ENCODE measurements at places on chromosomes 2 and 18.

- no peak for DNase-seq
Observed at GRCh38 chr2:225112362-225113126, 70.3 kb upstream of the DOCK10 start.

GRCh38 chr2:42047488-42048298, at the start of gene PKDCC:
TSS of gene PKDCC (plus strand) at chr2:42048021. CDS start at chr2:42048200, 179 bp downstream.
- DNase-seq: no peak

- no peak for DNase-seq
Observed at GRCh38 chr2:134718023-134718816, 580 bp downstream of the TMEM163 start.

- DNase-seq: no peak
Observed at GRCh38 chr2:26975102-26975501, 4.7 kb downstream of the MAPRE3 start.

DNA sequence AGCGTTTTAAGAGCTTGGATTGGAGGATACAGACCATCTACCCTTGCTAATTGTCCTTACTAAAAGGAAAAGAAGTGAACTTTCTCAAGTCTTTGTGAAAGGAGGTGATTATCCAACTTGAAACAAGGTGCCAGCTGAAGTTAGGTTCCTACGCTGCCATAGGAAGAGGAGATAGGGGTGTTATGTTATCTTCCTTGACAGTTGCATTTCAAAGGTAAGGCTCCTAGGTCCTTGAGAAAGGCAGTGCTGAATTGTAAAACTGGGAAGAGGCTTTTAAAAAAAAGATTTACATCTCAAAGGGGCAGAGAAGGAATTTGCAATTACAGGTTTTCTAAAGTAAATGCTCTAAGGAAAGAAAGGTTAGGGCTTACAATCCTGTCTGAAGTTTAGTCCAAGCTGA, 810.2 kb upstream of the LRATD1 start:
- no peak for DNase-seq

GRCh38 chr2:109555346-109555900, 58.3 kb downstream of the SEPTIN10 start:
- no peak for DNase-seq

- DNase-seq: peak; percentile 77
Observed at GRCh38 chr2:188695953-188696352, 278.2 kb upstream of the COL3A1 start.

DNA sequence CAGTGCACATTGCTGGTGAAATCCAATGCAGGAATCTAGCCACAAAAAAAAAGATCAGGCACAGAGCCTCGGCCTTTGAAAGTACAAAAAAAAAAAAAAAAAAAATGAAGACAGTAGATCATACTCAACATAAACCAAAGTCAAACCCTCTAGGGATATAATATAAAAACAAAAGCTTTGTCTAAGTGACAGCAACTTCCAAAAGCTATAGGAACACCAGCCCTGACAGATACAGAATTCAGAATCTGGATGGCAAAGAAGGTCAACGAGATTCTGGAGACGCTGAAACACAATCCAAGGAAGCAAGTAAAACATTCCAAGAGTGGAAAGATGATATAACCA, 54.0 kb upstream of the SCN1A start:
- DNase-seq: no peak
